ENCODE measurements at places on chromosomes 7 and 10.

- peak; percentile 32 for DNase-seq
Observed at GRCh38 chr10:3068201-3068967, 1.0 kb downstream of the PFKP start.

- no peak for DNase-seq
Observed at GRCh38 chr10:113128450-113129070, 178.5 kb downstream of the TCF7L2 start.

GRCh38 chr10:86162696-86163400 lies 203.7 kb downstream of the GRID1 start:
- no peak for DNase-seq

GRCh38 chr7:55369427-55370400 lies 4.6 kb downstream of the LANCL2 start:
- DNase-seq = no peak

DNA sequence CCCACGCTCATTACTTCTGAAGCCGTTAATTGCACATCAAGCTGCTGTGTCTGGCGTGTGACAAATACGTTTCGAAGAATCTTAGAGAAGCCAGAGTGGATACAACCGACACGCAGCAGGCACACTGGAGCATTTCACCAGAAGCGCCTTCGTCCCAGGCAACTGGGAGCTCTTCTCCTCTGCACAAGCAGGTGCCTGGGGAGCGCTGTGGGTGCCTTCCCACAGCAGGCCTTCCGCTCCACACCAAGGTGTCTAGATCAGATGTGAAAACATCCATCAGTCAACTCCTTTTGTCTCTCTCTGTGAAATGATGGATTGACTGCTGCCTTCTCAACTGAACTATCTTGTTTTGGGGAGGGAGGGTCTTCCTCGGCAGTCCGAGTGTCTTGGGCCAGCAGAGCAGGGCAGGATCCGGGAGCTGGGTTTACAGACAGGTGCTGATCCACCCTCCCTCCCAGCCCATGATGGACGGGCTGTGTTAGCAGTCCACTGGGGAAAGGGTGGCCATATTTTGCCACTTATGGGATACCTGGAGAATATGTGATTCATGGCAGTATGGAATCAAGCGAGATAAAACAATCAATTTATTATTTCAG lies 326.3 kb downstream of the TCERG1L start:
- DNase-seq = no peak

DNA sequence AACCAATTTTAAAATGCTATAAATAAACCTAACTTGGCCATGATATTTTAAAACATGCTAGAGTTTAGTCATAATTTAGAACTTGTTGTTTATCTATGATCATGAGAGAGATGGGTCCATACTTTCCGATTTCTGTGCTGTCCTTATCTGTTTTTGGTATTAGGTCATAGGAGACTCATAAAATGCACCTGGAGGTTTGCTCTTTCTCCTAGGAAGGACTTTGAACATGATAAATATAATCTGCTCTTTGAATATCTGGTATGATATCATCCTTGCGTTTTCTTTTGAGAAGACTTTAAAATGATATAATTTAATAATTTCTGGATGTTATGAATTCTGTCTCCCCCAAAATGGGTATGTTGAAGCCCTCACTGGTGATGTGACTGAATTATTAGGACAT lies 9.0 kb upstream of the ANTXRL start:
- DNase-seq = no peak

DNA sequence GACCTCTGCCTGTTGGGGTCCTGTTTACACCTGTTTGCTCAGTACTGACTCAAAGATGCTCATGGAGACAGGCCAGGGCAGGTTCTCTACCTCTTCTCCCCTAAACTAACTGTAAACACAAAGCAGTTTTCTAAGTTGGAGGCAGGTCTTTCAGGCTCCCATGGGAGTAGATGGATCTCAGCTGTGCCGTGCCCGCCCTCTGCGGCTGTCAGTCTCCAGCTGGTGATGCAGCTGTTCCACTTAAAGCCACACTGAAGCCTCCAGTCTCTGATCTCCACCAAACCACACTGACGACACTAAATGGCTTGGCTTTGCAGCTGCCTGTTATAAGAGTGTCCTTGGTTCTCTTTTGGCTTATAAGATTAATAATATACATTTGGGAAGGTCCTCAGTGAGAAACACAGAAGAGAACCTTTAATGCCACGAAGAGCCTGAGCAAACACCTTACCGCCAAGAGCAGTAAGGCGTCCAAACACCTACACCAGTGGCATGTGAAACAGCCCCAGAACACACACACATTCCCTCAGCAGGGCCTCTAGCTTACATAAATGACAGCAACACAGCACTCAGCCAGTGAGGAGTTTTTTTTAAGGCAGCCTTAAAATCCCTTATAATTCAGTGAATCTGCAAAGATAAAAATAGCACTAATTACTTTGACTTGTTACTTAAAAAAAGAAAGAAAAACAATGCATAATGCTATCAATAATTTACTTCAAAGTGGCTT lies 60.4 kb upstream of the KCNIP2 start:
- peak; percentile 10 for DNase-seq
